ENCODE measurements at places on chromosomes 16 and 17. TPM values are rescaled to one million over a fixed set of nuclear protein-coding genes. Genes with fewer than 3 reads are reported as not detected.

The KCNH6 gene
- total RNA-seq: not detected

The C16orf46 gene
- total RNA-seq: 0.54 TPM

The TEFM gene
- total RNA-seq: 16.8 TPM

The KRTAP16-1 gene
- not detected for total RNA-seq

The PRDM7 gene
- total RNA-seq: not detected

The MGAT5B gene
- 0.26 TPM for total RNA-seq

The ASPHD1 gene
- total RNA-seq: 3.1 TPM

The TMIGD1 gene
- not detected for total RNA-seq

The HAS3 gene
- total RNA-seq: 12.3 TPM

The IRX6 gene
- total RNA-seq: 2.4 TPM

The CCL16 gene
- total RNA-seq: not detected

The ANKFN1 gene
- total RNA-seq: not detected

The RNF227 gene
- total RNA-seq: 3.0 TPM

The RNF167 gene
- total RNA-seq: 21.3 TPM

The GAS2L2 gene
- total RNA-seq: not detected
